ENCODE measurements at places on chromosomes 3 and 15.

DNA sequence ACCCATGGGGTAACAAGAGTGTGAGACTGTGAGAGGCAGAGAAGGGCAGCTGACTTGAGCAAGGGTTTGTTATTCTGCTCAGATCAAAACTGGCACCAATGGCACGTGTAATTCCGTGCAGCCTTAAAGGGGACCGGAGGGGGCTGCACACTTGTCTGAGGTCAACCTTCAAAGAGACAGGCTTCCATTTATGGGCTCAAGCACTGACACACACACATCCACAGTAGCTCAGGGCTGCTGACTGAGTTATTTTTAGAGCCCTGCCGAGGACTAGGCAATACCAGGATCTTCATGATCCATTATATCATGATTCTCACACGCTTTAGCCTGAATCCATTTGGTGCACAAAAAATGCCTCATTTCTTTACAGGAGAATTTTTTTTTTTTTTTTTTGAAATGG lies 20.6 kb upstream of the SPTBN5 start:
- no peak for DNase-seq

- no peak for DNase-seq
These were observed 45.1 kb downstream of the CMTM7 start for GRCh38 chr3:32436816-32437189.

DNA sequence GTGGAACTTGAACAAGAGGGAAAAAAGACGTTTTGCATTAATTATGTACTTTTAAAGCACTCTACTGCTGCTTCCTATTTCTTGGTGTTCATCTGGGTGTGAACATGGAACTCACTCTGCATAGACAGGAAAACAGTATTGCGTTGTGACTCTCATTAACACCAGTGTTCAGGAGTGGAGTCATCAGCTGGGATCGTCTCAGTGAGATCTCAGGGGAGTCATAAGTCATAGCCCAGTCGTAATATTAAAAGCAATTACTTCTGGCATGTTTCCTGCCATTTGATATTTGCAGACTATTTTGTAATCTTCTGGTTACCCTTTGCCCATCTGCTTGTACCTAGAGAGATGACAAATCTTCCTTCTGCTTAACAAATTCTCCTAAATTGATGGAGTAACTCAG lies 462.0 kb upstream of the ATP11B start:
- no peak for DNase-seq

- DNase-seq = no peak
These were observed 480.5 kb downstream of the CNTN4 start for GRCh38 chr3:2579206-2579605.

DNA sequence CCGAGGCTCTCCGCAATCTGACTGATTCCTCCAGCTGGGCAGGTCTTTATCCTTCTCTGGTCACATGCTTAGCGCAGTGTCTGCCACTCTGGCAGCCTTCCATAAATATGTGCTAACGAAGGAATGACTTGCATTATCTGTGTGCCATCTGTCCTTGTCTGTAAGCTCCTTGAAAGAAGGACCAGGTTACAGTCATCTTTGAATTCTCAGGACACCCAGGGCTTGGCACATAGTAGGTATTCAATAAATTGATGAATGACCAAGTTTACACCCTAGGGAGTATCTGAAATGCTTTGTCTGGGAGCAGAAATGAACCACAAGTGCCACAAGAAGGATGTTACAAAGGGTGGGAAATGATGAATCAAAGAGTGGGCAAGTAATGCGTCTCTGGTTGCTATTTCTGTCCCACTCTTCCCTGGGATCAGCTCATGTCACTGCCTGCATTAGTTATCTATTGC lies 16.5 kb upstream of the FAM3D start:
- no peak for DNase-seq

DNA sequence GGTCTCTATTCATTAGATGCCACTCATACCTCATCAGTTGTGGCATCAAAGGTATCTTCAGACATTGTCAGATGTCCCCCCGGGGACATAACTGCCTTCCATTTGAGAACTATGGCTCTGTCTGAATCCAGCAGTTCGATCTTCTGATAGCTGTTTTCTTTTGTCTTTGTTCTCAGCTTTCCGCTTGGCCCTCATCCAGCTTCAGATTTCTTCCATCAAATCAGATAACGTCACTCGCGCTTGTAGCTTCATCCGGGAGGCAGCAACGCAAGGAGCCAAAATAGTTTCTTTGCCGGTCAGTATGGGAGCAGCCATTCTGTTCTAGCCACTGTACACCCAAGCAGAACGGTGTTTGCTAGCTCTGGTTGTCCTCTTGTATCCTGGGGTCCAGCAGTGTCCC lies 4.4 kb downstream of the NIT2 start:
- DNase-seq = no peak

DNA sequence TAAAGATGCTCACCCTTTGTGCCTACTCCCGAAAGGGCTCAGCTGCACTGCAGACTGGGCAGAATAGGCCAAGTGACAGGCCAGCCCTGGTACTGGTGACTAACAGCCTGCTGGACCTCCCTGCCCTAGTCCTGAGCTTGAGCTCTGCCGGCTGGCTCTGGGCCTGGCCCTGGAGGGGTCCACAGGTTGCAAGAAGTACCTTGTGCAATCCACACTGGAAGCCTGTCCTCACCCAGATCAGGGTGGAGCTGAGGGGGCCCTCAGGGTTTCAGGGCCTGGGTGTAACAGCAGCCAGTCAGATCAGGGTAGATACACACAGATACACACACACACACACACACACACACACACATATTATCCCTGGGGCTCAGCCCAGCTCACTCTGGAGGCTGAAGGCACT lies 27.3 kb upstream of the PLA2G4D start:
- DNase-seq = no peak

GRCh38 chr3:4614927-4615326 lies 121.8 kb downstream of the ITPR1 start:
- no peak for DNase-seq

- no peak for DNase-seq
These were observed 10.6 kb downstream of the FSTL1 start for GRCh38 chr3:120440001-120440703.

DNA sequence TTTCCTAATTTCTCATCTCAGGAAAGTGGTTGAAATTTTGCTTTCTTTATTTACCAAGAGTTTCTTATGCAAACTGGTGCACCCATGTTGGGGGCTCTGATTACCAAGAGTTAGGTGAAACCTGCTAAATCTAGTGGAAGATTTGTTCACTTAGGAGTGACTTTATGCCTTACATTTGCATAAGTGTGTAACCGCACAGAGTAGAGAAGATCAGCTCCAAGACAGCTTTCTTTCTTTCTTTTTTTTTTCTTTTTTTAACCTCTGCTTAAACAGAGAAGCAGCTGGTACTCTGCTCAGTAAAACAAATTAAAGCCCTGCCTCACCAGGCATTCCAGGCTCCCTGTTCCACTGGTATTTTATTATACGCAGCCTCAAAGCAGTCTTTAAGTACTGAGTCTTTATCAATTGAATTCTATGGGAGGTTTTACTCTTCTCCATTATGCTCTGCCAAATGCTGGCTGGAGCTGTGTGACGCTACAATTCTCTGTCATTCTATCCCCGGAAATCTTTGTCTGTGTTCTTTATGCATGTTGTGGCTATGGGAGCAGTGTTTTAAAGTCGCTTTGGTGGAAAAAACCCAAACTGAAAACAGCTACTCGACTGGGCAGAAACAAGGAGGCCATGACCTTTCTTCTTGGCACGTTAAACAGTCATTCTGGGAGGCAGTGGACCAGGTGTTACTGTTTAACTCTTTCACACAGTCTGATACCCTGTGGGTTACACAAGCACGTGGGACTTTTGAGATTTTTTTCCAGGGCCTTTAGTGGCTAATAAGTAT lies 55.2 kb upstream of the GBE1 start:
- no peak for DNase-seq

DNA sequence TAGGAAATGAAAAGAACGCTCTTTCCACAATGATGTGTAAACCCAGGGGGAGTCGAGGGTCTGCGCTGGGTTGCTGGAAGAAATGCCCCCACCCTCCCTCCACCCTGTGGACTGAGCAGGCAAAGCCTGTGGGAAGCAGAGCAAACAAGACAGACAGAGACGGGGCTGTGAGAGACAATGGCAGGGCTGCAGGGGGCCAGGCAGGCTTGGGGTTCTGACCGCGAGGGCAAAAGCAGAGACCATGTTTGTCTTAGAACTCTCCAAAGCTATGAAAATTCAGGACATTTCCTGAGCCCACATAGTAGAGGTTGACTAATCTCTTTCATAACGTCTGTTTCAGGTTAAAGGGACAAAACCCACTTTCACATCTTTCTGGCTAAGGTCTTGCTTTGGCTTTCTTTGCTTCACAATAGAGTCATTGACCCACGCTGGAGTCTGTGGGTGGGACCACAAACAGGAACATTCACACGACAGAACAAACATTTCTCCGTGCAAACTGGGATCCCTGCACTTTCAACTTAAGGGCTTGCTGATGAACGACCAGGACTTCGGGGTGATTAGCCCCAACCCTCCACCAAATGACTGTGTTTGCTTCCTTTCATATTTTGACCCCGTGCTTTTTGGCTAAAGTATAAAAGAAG lies 156.0 kb upstream of the TPM1 start:
- no peak for DNase-seq

GRCh38 chr3:133413161-133414020 lies 13.5 kb downstream of the BFSP2 start:
- peak; percentile 13 for DNase-seq

- no peak for DNase-seq
These were observed 13.1 kb downstream of the ARIH1 start for GRCh38 chr15:72487070-72487797.

- no peak for DNase-seq
These were observed 16.2 kb downstream of the ACAD11 start for GRCh38 chr3:132643366-132643765.

DNA sequence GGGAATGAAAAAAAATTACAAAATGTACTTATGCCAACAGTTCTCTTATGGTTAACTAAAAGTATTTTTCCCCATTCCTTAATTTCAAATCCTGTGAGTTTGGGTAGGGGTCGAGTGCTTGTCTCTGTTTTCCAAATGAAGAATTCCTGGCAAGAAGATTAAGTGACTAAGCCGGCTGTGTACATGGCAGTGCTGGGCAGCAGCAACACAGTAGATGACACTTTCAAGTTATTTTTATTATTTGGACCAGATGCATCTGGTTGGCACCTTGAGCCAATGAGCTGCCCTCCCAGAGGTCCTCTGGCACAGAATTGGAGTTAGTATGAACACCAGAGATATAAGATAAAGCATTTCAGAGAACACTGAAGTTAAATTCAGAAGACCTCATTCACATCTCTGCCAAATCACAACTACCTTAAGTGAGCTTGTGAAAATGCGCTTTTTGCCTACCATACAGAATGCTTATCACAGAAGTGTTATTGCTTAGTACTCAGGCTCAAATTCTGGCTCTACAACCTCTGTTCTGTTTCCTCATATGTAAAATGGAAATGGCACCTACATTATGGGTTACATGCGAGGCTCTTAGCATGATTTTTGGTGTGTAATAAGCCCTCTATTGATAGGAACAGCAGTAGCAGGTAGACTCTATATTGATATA lies 256.9 kb downstream of the UBE2E2 start:
- no peak for DNase-seq

- DNase-seq = no peak
These were observed 866.3 kb downstream of the ROBO1 start for GRCh38 chr3:78901544-78901943.

- DNase-seq = no peak
These were observed 459.6 kb downstream of the MECOM start for GRCh38 chr3:169203631-169204550.

- DNase-seq = no peak
These were observed 10.6 kb downstream of the THUMPD3 start for GRCh38 chr3:9373465-9373864.

GRCh38 chr3:13863965-13864595 lies 15.8 kb downstream of the WNT7A start:
- DNase-seq = no peak

DNA sequence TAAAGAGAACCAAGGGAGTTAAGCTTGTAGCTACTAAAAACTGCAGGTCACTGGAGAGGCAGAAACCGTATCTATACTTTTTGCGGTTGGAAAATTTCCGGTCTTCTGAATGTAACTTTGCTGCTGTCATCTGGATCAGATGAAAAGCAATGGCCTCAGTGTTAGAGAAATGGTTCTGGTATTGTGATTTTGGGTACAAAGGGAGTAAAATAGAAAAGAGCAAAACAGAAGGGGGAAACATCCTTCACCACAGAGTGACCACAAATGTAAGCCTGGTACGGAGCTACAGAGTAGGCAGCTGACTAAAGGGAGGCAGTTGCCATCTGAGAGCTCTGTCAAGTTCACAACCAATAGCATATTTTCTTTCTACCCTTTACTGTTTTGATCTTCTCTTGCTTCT lies 5.6 kb downstream of the CD96 start:
- DNase-seq = no peak

DNA sequence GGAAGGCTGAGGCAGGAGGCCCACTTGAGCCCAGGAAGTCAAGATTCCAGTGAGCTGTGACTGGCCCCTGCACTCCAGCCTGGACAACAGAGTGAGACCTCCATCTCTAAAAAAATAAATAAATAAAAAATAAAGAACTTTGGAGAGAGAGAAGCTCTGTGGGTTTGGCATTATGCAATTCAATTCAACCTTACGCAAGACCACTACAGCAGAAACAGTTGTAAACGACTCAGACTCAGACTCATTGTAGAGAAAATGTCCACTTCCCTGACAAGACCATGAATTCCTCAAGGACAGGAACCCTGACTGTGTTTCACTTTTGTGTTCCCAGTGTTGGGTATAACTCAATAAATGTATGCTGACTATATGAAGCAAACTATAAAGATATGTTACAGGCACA lies 90.3 kb upstream of the C3orf80 start:
- no peak for DNase-seq

- DNase-seq = no peak
These were observed 53.3 kb upstream of the TLE3 start for GRCh38 chr15:70151003-70151402.
